Smooth muscle cell of bladder (primary cell): ENCODE measurements at places on chromosomes 6 and 20. TPM values are rescaled to one million over a fixed set of nuclear protein-coding genes. Genes with fewer than 3 reads are reported as not detected.

Gene ENPP4
- 2.6 and 2.8 TPM in 2 replicates for total RNA-seq

Gene WFDC2
- total RNA-seq = not detected in 2 replicates

Gene HRH3
- not detected in 2 replicates for total RNA-seq

Gene POM121L2
- not detected in 2 replicates for total RNA-seq

Gene CDSN
- total RNA-seq = under 0.01 TPM in 1 of 2 replicates, not detected in the other

Gene KCNK16
- not detected in 2 replicates for total RNA-seq

Gene RIMS1
- total RNA-seq = 0.14 and 0.28 TPM in 2 replicates

Gene UBD
- total RNA-seq = not detected in 2 replicates

Gene SAPCD1
- 0.28 TPM in 2 replicates for total RNA-seq

Gene KDM1B
- 9.2 and 11.9 TPM in 2 replicates for total RNA-seq

Gene SUMO4
- total RNA-seq = 1.1 and 1.3 TPM in 2 replicates

Gene RCAN2
- total RNA-seq = 3.7 and 4.2 TPM in 2 replicates

Gene ME1
- total RNA-seq = 28.3 and 30.8 TPM in 2 replicates

Gene CST1
- total RNA-seq = 0.28 TPM in 1 of 2 replicates, not detected in the other

Gene PPP1R10
- total RNA-seq = 13.9 and 20.8 TPM in 2 replicates

Gene ESR1
- total RNA-seq = 0.71 and 0.92 TPM in 2 replicates

Gene TRIM10
- not detected in 2 replicates for total RNA-seq

Gene CYP24A1
- total RNA-seq = 0.28 and 0.85 TPM in 2 replicates

Gene CST2
- 0.55 and 0.71 TPM in 2 replicates for total RNA-seq

Gene HNF4A
- not detected in 2 replicates for total RNA-seq

Gene SNTA1
- 24.6 and 24.9 TPM in 2 replicates for total RNA-seq

Gene OR2H1
- total RNA-seq = 0.14 TPM in 1 of 2 replicates, not detected in the other
